Stimulated activated CD8-positive, alpha-beta memory T cell treated with anti-CD3 and anti-CD28 coated beads, Interleukin-4, amount 100 ng/mL, for 1 hour (primary cell): ENCODE measurements at places on chromosomes 6 and 20.

GRCh38 chr6:131212024-131212423, 76.8 kb downstream of the AKAP7 start:
- DNase-seq, result no peak

DNA sequence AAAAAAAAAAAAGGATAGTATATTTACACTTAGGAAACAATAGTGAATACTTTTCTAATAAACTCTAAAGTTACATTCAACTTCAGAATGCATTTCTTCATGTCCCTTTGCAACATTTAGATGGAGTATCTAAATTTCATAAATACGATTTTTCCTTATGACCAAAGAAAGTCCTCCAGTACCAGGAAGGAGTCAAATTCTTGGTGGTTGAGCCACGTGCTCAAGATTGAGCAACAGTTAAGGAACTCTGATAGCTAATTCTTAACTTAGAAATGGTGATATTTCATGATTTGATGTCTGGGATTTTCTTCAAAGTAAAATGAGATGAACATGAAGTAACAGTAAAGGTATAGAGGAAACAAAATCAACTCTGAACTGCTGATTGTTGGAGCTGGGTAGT, 92.7 kb downstream of the SASH1 start:
- no peak for DNase-seq

GRCh38 chr20:51700809-51701285, 67.3 kb downstream of the ATP9A start:
- no peak for DNase-seq

- no peak for DNase-seq
Measured at GRCh38 chr6:71400852-71401251, 112.2 kb downstream of the OGFRL1 start.

- no peak for DNase-seq
Measured at GRCh38 chr6:158847786-158848185, 28.6 kb upstream of the EZR start.

- DNase-seq, result no peak
Measured at GRCh38 chr6:167113047-167113754, 9.7 kb upstream of the CCR6 start.

- DNase-seq, result no peak
Measured at GRCh38 chr6:30613251-30614043, 3.6 kb downstream of the PPP1R10 start.

DNA sequence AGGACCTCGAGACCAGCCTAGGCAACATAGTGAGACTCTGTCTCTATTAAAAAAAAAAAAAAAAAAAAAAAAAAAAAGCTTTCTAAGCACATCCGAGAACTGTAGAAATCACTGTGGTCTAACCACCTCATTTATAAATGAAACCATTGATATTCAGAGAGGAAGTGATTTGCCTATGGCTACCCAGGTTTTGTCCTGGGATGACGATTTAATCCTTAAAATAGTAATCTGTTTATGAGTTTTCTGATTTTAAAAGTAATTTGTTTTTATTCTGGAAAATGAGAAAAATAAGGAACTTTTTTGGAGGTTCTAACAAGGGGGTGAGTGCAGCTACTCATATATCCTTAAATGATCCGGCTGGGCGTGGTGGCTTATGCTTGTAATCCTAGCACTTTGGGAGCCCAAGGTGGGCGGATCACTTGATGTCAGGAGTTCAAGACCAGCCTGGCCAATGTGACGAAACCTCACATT, 6.5 kb upstream of the BTN3A2 start:
- DNase-seq, result no peak

DNA sequence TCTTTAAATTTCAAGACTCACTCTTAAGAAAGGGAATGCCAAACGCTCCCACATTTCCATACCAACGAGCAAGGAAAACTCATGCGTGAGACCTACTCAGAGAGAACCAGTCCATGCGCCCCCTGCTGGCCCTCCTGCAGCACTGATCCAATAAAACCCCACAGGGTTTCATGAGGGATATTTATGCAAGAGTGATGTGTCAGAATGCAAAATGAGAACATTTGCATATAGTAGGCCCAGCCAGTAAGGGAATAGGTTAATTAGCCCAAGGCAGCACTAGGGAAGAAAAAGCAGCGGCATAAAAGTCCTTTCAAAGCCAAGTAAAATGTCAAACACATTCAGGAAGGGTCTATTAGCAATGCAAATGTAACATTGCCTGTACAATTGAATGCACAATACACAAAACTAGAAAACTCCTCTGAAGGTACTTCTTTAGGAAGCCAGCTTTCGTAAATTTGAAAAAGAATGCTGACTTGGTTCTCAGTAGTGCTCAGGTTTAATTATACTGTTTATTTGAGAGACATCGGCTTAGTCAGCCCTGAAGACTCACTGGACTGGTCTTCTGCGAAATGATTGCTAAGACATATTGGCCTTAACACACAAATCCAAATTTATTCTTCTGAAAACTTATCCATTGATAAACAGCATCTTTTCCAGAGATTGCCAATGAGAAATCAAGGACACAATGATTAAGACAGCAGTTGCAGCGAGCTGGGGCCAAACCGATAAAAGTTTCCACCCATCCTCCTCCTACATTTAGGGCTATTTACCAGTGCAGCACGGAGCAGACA, 93.2 kb downstream of the GMPR start:
- DNase-seq, result peak; percentile 32

GRCh38 chr6:125834348-125834747, 43.6 kb downstream of the NCOA7 start:
- DNase-seq, result no peak

GRCh38 chr6:97765461-97765860, 482.4 kb upstream of the MMS22L start:
- DNase-seq, result no peak

DNA sequence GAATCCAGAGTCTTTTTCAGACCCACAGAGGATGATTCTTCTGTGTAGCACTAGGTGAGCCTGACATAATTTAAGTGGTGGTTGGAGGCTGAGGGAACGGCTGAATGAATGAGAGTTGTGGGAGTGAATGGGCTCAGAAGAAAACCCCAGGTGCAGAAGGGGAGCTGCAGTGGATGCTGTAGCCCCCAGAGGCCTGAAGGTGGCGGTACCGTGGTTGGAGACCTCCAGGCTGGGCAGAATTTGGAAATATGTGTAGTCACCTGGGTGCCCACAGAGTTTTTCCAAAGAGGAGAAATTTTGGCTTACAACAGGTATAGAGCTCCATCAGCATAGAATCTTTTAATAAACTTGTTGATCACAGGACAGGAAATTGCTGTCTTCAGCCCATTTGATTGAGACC, 6.5 kb upstream of the RAET1G start:
- no peak for DNase-seq

DNA sequence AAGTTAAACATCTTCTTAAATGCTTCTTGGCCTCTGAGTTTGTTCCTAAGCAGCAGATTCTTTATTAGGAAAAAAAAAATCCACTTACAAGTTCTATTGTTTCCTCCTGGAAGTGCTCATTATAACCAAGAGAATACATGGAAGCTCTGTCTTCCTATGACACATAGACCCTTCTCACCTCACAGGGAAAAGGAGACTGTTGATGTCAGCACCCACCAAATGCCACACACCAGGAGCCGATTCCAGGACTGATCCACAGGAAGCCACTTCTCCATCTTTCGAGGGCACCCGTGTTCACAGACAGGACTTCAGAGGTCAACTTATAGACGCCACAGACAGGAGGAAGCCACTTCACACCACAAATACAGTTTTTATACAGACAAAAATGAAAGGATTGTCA, 13.4 kb upstream of the BNIP5 start:
- DNase-seq, result no peak

DNA sequence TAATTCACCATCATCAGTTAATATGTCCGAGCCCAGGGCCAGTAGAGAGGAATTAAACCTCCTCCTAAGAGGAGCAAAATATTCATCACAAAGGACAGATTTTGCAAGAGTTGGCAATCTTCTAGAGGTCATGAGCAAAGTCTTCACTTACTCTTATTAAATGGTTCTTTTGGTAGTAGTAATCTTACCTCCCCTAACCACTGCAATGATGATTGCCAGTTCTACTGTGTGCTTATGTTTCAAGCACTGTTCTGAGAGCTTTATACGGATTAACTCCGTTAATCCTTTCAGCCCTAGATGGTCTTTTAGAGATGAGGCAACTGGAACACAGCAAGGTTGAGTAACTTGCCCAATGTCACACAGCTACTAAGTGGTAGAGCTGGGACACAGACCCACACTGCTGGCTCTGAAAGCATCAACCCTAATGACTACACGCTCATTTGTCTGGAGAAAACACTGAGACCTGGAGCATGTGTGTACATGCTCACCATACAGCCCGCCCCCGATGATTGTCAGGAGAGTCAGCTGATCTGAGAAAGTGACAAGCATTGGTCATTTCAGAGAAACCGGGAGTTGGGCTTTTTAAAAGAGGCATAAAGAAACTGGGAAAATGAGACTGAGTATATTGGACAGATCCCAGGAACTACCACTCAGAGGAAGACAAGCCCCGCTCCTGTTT, 276.0 kb downstream of the NRN1 start:
- DNase-seq, result no peak

DNA sequence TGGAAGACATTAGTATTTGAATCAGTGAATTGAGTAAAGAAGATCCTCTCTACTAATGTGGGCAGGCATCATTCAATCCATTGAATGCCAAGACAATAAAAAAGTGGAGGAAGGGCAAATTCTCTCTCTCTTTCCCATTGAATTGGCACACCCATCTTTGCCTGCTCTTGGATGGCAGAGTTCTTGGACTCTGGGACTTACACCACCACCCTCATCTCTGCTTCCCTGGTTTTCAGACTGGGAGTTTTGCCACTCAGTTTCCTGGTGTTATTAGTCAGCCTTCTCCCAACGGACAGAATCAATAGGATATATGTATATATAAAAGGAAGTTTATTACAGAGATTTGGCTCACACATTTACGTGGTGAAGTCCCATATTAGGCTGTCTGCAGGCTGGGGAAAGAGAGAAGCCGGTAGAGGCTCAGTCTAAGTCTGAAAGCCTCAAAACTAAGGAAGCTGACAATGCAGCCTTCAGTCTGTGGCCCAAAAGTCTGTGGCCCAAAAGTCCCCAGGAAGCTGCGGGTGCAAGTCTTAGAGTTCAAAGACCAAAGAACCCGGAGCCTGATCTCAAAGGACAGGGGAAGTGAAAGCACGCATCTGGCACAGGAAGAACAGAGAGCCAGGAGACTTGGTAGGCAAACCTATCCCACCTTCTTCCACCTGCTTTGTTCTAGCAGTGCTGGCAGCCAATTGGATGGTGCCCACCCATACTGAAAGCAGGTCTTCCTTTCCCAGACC, 64.4 kb downstream of the SMPDL3A start:
- no peak for DNase-seq
